GM23338 (cell line): ENCODE measurements at places on chromosomes 3 and 15. TPM values are rescaled to one million over a fixed set of nuclear protein-coding genes. Genes with fewer than 3 reads are reported as not detected.

DNA sequence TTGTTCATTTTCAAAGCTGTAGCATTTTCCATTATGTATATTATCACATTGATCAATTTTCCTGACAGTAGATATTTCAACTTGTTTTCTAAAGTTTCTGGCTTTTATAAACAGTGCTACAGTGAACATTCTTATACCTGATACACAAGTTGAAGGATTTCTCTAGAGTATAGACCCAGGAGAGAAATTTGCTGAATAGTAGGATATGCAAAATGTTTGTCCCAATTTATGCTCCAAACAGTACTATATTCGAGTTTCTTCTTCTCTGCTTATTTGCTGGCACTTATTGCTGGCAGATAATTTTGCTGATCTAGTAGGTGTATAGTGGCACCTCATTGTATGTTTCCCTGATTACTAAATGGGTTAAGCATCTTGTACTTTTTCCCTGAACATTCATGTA is 117.2 kb upstream of the CHRM5 start:
- DNase-seq: no peak

GRCh38 chr15:33201491-33202231 is 7.1 kb upstream of the FMN1 start:
- peak; percentile 77 for DNase-seq

GRCh38 chr3:139286825-139287224 is 57.0 kb upstream of the MRPS22 start:
- DNase-seq: no peak

The FOXB1 gene
- total RNA-seq: 3.1 and 4.7 TPM in 2 replicates

The LYZL4 gene
- total RNA-seq: not detected in 2 replicates

The PRSS50 gene
- 1.4 and 1.5 TPM in 2 replicates for total RNA-seq

DNA sequence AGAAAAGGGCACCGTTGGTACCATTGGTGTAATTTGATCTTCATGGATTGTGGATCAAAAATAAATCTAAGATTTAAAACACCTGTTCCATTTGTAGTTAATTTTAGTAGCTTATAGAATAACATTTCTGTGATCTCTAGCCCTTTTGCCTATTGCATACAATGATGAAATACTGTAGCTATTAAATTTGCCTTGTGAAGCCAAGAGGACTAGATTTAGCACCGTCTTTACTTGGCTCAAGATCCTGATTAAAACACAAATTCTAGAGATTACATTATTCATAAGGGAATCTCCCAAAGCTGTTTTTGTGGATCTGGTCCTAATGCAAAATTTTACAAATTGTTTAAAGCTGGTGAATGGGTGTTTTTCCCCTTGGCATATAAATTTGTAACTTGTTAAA is 8.2 kb downstream of the TBC1D23 start:
- DNase-seq: no peak

DNA sequence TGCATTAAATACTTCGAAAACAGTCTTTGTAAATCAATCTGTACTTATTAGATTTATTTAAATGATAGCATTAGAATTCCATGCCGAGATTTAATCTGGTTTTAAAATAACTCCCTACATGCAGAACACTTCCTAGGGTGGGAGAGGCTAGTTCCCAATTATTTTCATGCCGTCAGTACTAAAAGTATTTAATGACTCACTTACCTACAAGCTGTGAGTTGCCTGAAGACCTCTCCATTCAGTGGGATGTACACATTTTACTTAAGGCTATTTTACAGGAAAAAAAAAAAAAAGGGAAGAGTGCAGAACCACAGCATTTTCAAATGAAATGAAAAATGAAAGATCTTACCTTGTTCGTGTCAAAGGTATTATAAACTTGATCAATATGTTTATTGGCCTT is 469 bp downstream of the GUCA1C start:
- DNase-seq: no peak

DNA sequence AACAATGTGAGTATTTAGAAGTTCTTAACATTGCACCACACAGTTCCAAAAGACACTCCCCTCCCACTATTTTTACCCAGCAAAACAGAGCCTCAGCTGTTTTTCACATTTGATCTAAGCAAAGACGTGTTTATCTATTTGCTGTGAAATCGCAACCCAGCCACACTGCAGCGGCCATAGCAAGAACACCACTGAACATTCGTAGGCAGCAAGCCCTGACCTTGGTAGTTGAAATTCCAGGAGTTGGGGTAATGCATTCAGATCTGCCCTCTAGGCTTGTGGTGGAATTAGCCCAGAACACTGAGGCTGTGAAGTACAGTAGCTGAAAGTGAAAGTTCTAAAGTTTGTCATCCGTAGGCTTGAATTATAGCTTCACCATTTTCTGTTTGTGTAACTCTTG is 17.1 kb upstream of the SLC24A5 start:
- DNase-seq: no peak

The RGMA gene
- total RNA-seq: 24.6 and 34.2 TPM in 2 replicates

- DNase-seq: no peak
These were observed 18.9 kb downstream of the PTPN23 start for GRCh38 chr3:47399531-47400270.

- DNase-seq: no peak
These were observed 435.7 kb downstream of the DIPK2A start for GRCh38 chr3:144407335-144407734.

DNA sequence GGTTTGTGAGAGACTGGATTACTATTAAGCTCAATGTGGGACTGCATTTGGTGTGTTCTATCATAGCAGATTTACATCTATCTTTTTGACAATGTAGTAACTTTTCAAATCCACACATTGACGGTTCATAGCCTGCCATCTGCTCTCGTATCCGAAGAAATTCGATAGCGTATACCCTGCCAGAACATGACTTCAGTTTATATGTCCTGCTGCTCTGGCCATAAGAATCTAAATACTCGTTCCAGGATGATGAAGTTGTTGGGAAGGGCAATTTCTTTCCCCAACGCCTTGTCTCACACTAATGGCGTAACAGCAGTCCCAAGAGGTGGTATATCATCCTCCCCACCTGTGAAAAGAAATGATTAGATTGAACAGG is 180.0 kb downstream of the LSAMP start:
- DNase-seq: no peak

The PCLAF gene
- total RNA-seq: 48.9 and 52.7 TPM in 2 replicates

DNA sequence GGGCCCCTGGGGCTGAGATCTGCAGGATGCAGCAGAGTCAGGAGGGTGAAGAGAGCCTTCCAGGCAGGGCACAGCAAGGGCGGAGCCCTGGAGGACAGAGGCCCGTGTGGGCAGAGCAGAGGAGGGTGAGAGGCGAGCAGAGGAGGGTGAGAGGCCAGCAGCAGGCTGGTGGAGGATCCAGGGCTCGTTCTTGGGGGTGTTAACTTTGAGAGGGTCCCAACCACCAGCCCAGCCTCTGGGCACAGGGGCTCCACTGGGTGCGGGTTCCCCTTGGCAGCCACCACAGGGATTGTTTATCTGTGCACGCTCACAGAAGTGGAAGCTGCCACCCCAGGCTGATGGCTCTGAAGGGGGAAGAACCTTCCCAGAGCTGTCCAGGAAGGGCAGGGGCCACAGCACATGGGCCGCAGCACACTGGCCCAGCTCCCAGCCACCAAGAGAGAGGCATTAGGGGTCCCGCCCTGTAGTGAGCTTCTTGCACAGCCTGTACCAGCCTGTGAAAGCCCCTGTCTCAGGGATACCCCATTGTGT is 9.3 kb upstream of the PLXND1 start:
- DNase-seq: no peak

- no peak for DNase-seq
These were observed 128.3 kb downstream of the TPRA1 start for GRCh38 chr3:127462111-127462655.
